Substantia nigra (tissue), 51 donors: ENCODE measurements at places on chromosomes 7 and 10.

- no peak for DNase-seq
These were observed 203.1 kb upstream of the VSTM2A start for GRCh38 chr7:54339073-54339472.

- DNase-seq = no peak
These were observed 474.4 kb upstream of the C7orf33 start for GRCh38 chr7:148116195-148116594.

GRCh38 chr7:144408121-144408520 is 4.6 kb upstream of the NOBOX start:
- no peak for DNase-seq

GRCh38 chr10:52454491-52454890 is 140.4 kb downstream of the DKK1 start:
- no peak for DNase-seq

DNA sequence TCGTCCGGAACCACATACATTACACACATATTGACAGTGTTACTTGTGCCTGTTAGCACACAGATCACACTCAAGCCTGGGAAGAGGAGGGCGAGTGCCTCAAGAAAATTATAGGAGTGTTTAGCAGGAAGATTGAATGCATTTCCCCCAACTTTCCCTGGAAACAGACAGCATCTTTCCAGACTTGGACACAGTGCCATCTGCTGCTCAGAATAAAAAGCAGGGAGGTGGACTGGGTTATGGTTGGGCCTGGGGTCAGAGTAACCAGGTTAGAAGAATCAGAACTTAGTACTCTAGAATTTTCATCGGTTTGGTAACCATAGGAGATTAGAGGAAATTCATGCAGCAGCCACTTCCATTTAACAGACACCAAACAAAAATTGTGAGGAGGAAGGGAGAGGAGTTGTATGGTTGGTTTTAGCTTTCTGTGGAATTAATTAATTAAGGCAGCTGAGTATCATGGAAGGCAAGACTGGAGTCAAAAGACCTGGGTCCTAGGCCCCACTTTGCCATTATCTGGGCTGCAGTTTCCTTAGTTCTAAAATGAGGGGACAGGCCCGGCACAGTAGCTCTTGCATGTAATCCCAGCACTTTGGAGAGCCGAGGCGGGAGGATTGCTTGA is 43.4 kb upstream of the OPTN start:
- no peak for DNase-seq

DNA sequence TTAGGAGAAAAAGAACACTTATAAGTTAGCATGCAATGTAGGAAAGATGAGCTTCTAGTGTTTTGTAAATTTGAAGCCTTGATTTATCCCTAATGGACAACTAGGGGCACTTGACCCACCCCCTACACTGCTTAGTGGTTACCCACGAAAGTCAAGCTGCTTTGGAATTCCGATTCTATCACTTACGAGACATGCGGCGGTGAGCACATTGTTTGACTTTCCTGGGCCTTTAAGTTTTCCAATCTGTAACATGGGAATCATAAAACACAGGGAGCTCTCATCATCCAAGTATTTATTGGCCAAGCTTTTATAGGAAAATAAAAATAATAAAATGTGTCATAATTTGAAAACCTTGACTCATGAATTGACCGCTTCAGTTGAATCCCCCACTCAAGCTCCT is 78.7 kb upstream of the PDK4 start:
- DNase-seq = no peak

DNA sequence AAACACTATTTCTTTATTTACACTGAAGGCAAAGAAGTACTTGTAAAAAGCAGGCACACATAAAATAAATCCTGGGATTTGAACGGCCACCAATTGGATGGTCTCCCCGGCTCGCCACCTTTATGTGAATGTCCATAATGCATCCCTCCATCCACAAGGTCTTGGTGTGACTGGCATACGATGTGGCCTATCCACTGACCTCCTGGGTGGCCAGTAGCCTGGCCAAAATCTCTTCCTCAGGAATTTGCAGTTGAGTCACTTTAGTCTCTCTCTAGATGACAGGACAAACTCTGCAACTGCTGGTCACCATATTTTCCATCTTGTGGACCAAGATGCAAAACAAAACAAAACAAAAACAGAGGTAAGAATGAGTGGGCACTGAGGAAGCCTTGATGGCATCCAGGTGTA is 39.1 kb downstream of the CDK1 start:
- no peak for DNase-seq

DNA sequence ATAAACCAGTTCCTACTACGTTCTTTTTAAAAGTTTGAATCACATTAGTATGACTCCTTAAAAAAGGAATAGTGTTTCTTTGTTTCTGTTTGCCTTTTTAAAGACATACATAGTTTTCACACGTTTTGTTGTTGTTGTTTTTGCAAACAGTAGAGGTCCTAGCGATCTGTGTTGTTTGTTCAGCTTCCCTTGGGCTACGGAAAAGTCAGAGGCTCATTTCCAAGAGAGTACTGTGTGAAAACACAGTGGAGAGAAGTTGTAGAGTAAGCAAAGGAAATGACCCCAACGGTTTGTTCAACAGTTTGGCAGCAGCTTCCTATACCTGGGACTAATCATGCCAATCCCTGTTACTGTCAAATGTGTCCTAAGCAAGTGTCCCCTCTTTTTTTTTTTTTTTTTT is 87.1 kb upstream of the STEAP1 start:
- DNase-seq = no peak

GRCh38 chr10:43284341-43284910 is 17.6 kb upstream of the RASGEF1A start:
- DNase-seq = no peak

DNA sequence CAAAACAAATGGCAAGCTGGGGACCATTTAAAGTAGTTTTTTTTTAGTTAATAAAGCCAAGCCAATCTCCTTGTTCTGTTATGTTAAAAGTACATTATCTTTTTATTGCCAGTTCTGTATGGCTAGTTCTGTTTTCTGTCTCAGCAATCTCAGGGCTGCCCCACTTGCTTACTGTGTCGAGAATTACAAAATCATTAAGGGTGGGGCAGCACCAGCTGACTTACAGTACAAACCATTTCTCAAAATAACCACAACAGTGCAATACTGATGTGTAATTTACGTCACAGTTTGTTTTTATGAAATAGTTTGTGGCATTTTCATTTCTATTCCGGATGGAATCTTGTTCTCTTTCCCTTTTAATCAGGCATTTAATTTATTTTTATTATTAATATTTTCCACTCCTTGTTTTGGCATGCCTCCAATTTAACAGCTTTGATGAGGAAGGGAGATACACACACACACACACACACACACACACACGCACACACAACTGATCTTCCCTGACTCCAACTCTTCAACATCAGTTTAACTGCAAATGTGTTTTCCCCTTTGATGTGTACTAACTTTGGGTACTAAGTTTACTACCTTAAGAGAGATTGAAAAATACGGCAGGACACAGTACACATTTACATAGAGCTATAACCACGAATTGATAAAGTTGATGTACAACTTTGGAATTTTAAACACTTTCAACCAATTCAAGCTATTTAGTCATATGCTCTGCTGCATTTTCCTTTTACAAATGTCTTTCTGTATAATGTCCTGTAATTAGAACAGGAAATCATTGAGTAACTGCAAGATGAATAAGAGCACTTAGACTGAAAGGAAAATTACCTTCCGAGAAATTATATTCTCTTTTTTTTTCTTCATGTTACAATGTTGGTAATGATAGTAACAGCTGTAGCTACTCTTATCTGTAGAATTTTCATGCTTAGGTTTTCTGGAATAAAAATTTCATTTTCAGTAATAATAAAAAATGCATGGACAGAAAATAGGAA is 91.5 kb downstream of the ARID5B start:
- no peak for DNase-seq
